ENCODE measurements at places on chromosomes 5 and 9.

GRCh38 chr5:159430361-159431012 is 100.2 kb upstream of the IL12B start:
- no peak for DNase-seq

- DNase-seq, result no peak
Observed at GRCh38 chr5:2736872-2737271, 14.6 kb downstream of the IRX2 start.

- no peak for DNase-seq
Observed at GRCh38 chr9:135914921-135915320, 7.6 kb upstream of the CAMSAP1 start.

GRCh38 chr5:74667396-74667795 is 17.6 kb upstream of the HEXB start:
- no peak for DNase-seq

DNA sequence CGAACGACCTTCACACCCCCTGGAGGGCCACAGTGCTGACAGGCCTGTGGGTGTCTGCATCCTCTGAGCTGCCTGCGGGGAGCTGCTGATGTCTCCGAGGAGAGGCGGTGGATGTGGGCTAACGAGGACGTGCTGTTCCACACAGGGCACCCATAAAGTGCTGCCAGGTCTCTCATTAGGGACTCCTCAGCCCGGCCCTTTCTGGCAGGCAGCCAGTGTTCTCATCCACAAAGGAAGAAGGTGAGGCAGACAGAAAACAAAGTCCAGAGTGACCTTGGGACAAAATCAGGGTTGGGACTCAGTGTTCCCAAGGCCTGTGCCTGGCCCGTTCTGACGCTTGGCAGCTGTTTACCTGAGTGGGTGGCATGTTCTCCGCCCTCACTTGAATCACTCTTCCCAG is 29.3 kb downstream of the CARTPT start:
- no peak for DNase-seq

DNA sequence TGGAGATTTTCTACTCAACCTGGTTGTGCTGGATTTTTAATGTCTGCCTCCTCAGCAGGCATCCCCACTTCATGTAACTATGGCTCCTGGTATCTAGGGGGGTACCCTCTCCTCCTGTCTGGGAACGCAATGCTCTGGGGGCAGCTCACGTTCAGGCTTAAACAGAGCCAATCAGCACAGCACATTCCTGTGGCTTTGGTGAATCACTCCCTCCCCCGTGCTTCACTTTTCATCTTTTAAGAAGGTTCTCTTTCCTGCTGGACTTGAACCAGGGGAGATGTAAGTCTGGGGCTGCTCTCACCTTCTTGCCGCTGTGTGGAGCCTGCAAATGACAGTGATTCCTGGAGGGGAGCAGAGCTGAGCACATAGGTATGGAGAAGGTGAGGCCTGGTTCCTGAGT is 101.2 kb downstream of the MSX2 start:
- no peak for DNase-seq

DNA sequence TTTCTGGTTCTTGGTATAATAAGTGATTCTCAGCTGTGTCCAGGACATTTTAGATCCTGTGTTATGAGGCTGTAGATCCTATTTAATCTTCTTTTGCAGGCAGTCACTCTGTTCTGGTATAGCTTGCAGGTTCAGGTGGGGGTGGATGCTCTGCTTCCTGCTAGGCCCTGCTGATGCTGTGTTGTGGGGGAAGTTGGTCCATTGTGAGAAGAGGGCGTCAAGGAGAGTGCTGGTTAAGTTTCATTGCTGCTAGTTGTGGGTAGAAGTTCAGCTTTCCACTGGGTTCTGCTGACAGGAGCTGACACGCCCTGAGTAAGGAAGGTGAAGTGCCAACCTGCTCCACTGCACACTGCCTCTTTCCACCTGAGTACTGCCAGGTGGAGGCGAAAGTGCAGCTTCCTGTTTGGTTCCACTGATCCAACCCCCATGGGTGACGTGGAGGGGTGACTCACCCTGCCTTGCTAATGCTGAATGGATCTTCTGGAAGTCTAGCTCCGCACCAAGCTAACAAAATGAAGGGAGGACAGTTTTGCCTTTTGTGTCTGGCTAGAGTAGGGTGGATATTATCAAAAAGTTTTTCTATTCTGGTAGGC is 16.3 kb downstream of the NMRK1 start:
- peak; percentile 69 for DNase-seq

GRCh38 chr9:86909388-86909787 is 37.9 kb downstream of the GAS1 start:
- no peak for DNase-seq

- DNase-seq, result no peak
Observed at GRCh38 chr5:168681556-168682183, 102.5 kb upstream of the PANK3 start.

DNA sequence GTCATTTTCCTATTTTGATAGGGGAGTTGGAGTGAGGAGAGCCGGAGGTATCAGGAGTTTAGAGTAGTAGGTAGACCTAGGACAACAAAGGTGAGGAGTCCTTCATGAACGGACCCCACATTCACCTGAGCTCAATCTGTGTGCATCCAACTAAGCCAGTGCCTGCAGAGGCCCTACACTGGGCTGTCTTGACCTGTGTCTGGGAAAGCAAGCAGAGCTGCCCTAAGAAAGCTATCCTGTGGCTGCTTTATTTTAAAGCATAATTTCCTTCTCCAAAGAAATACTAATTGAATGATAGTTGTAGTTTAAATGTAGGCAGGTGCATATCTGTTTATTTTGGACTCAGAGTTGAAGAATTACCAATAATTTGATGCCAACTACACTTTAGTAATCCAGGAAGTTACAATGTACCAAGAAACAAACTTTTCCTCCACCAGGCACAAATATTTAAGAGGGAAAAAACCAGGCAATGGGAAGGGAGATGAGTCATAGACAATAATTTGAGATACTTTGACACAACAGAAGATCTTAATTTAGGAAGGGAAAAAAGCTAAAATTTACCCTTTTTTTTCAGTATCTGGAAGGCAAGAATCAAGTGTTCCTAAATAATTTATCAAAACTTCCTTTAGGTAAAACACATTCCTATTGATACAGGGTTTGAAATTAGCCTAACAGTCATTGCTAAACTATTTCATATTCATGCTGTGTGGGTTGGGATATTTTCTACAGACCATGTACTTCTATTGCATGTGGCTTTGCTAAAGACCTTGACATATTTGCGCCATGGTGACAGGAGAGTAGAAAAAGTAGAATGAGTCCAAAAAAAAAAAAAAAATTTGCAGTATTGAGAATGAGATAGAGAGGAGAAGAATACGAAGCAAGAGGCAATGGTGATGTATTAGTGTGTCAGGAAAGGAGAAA is 376.6 kb upstream of the TUSC1 start:
- no peak for DNase-seq

GRCh38 chr5:105730982-105731381 is 1939.8 kb downstream of the EFNA5 start:
- DNase-seq, result no peak

DNA sequence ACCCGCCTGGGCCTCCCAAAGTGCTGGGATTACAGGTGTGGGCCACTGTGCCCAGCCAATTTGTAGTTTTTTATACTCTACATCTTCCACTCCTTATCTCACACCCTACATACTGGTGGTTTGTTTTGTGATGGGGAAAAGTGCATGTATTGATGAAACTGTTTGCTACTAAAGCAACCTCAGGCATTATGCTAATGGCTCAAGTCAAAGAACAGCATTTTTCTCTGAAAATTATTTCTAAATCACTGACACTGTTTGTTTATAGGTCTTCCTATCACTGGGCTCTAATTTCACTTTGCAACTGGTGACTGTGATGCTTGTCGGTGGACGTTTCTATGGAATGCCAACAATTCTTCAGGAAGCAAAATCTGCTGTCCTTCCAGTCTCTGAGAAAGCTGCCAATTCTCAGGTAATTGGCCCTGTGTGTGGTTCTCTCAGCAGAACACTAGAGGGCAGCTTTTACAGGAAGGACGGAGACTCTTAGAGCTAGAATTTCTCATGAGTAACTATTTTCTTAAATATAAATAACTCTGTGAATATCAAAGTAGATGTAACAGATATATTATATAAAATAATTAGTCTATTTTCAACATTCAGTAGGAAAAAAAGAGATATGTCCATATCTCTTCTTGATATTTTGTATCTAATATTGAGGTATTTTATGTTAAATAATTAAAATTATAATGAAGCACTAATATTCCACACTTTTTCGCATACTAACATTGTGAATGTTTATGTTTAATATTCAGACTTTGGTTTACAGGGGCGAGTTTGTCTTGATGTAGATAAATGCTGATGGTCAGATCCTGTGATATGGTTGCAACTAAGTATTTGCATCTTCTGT is 244.1 kb downstream of the ADGRV1 start:
- DNase-seq, result peak; percentile 5

DNA sequence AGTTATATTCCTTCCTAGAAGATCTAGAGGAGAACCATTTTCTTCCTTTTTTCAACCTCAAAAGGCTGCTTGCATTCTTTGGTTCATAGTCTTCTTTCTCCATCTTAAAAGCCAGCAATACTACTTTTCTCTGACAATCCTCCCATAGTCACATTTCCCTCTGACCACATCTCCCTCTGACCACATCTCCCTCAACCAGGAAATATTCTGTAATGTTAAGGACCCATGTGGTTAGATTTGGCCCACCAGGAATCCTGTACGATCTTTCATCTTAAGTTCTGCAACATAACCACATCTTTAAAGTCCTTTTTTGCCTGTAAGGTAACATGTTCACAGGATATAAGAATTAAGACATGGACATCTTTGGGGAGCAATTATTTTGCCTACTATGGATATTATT is 179.4 kb upstream of the SPEF2 start:
- DNase-seq, result no peak

DNA sequence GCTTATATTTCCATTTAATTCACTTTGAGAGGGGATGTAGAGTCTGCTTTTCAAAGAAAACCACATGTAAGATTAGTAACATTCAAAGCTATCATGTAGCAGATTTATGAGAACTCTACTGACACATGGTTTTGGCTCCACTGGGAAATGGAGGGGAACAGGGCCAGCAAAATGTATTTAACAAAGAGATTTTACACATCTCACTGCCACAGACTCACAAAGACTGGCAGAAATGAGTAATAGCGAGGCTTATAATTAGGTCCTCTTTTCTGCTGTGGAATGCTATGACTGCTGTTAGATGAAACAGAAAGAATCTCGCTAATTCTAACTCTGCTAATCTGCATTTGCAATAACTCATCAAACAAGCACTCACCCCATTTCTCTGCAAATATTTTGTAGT is 4.5 kb downstream of the DAP start:
- no peak for DNase-seq

- no peak for DNase-seq
Observed at GRCh38 chr9:101478906-101479305, 43.3 kb upstream of the ALDOB start.

- DNase-seq, result no peak
Observed at GRCh38 chr9:87674565-87675299, 51.2 kb upstream of the CTSL start.

- no peak for DNase-seq
Observed at GRCh38 chr5:149760854-149761187, 30.7 kb downstream of the PPARGC1B start.

- no peak for DNase-seq
Observed at GRCh38 chr9:78644359-78644758, 347.4 kb downstream of the PSAT1 start.

DNA sequence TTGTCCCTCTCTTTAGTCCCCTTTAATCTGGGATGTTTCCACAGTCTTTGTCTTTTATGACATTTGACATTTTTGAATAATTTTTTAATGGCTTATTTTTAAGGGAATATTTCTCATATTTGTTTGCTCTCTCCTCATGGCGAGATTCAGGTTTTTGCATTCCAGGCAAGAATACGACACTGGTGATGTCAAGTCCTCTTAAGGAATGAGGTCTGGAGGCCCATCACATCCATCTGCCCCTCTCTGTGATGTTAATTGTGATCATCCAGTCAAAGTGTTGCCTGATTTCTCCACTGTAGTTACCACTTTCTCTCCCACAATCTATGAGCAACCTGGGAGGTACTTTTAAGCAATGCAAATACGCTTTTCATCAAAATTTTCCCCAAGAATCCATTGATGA is 193.2 kb downstream of the MAST4 start:
- no peak for DNase-seq

GRCh38 chr5:4020400-4020799 is 424.8 kb downstream of the IRX1 start:
- DNase-seq, result no peak

GRCh38 chr9:126112135-126112720 is 214.4 kb upstream of the MVB12B start:
- DNase-seq, result no peak

GRCh38 chr5:163941079-163941478 is 435.7 kb downstream of the MAT2B start:
- no peak for DNase-seq

- no peak for DNase-seq
Observed at GRCh38 chr9:134231330-134231745, 67.0 kb upstream of the RNU6ATAC start.

DNA sequence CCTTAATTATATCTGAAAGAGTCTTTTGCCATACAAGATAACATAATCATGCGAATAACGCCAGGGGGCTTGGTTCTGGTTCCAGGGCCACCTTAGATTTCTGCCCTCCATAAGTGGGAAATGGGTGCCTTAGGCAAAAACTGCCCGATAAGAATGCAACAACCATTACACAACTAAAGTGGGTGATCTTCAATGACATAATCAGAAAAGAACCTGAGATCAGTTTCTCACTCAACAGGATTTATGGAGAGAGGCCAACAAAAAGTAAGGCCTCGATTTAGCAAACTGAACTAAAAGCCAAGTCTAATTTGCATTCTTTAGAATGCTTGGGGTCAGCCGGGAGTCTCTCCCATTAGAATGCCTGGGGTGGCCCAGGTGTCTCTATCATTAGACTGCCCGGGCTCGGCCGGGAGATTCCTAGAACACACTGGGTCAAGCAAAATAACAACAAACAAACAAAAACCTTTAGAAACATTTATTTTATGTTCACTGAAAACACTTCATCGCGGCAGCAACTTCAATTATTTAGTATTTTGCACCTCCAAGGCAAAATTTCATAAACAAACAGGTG is 194.8 kb downstream of the AUH start:
- DNase-seq, result no peak

- DNase-seq, result no peak
Observed at GRCh38 chr9:105241356-105242043, 3.0 kb upstream of the SLC44A1 start.

DNA sequence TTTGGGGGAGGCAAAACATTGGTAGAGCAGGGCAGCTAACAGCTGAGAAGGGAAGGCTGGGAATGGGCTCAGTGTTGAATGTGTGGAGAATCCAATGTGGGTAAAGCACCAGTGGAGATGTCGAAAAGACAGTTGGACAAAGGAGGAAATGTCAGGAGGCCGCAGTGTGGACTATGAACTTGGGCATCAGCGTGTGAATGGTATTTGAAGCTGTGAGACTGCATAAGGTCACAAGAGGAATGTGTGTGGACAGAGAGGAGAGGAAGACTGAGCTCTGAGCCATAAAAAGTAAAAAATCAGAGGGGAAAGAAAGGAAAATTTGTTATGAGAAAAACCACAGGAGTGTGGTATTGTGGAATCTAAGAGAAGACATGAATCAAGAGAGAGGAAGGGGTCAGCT is 99.4 kb upstream of the ADAMTS16 start:
- DNase-seq, result no peak

DNA sequence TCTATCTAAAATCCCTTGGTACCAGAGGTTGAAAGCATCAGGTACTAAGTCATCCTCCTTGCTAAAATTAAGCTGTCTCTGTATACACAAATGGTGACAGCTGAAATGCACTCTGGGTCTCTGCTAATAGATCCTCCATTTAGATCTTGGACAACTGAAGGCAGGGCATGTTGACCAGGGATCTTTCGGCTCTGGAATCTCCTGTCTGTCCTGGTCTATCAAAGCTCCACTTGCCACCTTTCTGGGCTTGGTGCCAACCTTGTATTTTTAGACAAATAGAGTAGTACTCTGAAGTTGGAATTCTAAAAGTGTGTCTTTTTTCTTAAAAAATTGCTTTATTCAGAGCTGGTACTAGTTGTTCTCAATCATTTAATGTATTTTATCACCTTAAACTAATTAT is 135.2 kb upstream of the HMHB1 start:
- no peak for DNase-seq

All from activated naive CD8-positive, alpha-beta T cell treated with anti-CD3 and anti-CD28 coated beads for 36 hours (primary cell).